Stimulated activated CD4-positive, alpha-beta T cell treated with anti-CD3 and anti-CD28 coated beads, Interleukin-15, amount 100 ng/mL, for 24 hours (primary cell): ENCODE measurements at places on chromosomes 5 and 9.

- DNase-seq = no peak
Observed at GRCh38 chr5:33303579-33304095, 137.1 kb upstream of the TARS1 start.

DNA sequence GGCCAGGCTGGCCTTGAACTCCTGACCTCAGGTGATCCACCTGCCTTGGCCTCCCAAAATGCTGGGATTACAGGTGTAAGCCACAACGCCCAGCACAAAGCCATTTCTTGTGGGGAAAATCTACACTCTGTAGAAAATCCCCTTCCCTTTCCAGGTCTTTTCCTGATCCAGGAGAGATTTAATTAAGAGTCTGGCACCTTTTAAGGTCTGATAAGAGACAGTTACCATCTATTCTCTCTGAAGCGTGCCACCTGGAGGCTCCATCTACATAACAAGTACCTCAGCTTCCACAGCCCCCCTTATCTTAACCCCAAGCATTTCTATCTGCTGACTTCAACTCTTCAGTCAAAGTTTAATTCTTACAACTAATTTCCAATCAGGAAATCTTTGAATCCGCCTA is 71.4 kb upstream of the CDK20 start:
- DNase-seq = no peak

GRCh38 chr5:9507974-9508373 is 37.9 kb downstream of the SEMA5A start:
- no peak for DNase-seq

DNA sequence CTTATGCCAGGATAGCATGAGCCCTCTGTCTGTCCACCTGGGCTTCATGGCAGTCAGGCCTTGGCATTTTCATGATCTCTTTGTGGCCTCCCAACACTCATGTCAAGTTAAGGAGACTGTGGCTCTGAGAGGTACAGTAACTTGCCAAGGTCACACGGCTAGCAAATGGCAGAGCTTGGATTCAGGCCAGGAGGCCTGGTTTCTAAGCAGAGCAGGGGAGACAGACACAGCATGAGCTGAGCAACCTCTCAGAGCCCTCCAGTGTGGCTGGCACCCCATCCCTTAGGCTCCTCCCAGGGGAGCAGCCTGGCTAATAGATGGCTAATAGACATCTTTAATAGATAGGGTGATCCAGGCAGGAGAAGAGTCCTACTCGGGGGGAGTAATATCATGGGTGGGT is 4.1 kb downstream of the SYNPO start:
- no peak for DNase-seq

DNA sequence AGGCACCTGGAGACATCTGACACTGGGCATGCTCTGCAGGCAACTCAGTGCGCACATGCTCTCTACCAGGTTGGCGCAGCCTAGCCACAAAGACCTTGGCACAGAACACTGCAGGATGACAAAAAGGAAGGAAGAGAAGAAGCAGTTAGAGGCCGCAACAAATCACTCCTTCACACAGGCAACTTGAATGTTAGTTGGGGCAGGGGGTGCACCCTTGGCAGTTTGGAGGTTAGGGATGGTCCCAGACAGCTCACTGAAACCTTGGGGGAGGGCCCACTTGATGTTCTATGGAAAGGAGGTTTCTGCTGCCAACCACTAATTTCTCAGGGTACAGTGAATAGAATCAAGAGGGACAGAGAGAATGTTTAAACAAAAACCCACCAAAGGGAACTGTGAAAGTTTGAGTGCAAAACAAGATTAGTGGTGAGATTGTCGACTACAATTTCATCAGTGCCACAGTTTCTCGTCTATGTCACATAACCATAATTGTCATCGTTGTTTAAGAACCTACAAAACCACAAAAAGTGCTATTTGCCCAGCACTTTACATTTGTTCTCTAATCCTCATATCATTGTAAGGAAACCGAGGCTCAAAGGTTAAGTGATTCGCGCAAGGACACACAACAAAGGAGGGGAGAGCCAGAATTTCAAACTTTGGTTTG is 48.7 kb downstream of the FBXW11 start:
- peak; percentile 81 for DNase-seq

GRCh38 chr5:41196197-41196596 is 17.1 kb downstream of the C6 start:
- no peak for DNase-seq

GRCh38 chr9:70874451-70874850 is 247.0 kb downstream of the TRPM3 start:
- DNase-seq = no peak

DNA sequence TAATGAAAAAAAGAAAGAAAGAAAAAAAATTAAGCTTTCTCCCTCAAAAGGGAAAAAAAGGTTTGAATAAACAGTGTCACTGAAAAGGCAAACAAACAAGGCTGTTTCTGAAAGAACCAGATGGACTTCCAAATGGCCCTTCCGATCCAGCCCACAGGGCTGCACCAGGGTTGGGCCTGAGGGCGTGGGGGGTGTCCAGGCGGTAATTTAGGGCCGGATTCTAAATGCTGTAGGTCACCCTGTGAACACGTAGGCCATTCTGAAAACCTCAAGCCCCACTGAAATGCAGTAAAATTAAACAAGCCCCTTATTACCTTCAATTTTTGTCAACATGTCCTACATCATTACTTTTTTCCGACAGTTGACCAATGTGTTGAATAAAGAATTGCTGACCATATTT is 132.1 kb downstream of the HSD17B3 start:
- no peak for DNase-seq

DNA sequence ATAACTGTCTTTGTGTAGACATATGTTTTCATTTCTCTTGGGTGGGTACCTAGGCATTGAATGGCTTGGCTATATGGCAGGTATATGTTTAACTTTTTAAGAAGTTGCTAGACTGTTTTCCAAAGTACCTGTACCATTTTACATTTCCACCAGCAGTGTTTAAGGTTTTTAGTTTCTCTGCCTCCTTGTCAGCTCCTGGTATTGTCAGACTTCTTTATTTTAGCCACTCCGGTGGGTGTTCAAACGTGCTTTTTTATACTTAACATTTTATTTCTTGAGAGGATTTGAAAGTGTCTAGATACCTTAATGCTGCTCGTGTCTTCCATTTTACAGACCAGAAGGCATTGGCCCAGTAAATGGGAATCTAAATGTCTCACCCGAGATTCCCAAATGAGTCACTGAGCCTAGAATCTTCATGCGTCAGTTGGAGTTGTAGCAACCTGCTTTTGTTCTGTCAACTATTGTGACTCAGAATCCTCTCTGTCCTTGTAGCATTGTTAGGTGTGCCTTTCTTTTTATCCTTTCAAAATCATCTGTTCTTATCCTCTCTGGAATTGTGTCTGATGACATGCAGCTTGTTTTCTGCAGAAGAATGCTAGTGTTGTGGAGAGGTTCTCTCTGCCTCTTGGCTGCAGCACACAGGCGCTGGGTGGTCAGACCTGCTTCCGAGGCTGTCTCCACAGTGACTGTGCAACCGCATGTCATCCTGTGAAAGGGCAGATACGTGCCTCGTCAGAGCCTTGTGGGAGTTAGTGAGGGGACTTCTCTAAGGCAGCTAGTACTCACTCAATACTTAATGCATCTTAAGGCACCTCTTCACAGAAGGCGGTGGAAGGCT is 291.8 kb downstream of the AOPEP start:
- DNase-seq = no peak

DNA sequence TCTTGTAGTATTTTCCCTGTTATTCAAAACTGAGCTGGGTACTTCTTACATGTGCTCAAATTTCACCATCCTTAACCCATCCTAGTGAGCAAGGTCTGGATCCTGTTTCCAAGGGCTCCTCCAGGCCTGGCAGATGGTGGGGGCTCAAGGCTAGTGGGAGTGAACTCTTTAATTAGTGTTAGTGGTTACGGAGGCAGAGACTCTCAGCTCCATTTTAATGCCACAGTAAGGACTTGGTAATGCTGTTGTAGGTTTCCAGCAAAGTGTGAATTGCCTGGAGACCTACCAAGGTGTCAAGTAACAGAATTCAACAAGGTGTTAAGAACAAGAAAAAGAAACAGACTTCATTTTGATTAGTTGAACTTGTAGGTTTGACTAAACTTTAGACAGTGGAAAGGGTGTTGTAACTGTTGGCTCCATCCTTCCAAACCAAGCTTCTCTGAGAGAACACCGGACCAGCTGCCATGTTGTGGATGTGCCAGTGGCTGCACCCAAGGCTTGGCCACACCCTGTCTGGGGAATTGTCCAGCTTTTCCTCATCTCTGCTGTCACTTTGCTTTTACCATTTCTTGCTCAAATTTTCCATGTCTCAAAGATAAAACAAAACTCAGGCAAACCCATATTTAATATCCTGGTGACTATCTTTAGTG is 98.7 kb downstream of the ADCY2 start:
- no peak for DNase-seq

DNA sequence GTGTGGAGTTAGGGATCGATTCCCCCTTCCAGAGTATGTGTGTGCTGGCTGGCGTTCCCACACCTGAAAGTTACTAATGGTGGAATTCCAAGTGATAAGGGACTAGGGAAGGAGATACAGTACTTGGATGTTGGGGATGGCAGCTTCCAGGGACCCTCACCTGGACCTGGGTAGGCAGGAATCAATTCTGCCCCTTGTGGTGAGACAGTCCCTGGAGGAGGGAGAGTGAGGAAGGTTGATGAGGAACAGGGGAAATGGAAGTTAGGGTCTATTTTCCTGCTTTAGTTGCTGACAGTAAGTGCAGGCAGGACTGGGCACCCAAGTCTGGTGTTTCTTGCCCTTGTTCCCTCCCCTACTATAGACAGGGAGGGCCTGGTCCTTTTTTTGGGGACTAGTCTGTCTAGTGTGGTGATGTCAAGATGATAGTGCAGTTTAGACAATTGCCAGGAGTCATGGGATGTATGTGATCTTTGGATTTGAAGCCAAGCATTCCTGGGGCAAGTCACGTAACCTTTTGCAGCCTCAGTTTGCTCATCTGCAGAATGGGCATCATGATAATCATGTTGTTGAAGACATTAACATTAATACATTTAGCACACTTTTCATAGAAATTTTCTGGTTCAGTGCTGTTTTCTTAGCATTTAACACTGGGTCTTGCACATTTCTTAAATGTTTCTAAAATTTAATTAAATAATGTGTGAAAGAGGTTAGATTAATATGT is 51.7 kb downstream of the DAB2IP start:
- no peak for DNase-seq

- no peak for DNase-seq
Observed at GRCh38 chr5:133830911-133831310, 137.5 kb downstream of the C5orf15 start.

DNA sequence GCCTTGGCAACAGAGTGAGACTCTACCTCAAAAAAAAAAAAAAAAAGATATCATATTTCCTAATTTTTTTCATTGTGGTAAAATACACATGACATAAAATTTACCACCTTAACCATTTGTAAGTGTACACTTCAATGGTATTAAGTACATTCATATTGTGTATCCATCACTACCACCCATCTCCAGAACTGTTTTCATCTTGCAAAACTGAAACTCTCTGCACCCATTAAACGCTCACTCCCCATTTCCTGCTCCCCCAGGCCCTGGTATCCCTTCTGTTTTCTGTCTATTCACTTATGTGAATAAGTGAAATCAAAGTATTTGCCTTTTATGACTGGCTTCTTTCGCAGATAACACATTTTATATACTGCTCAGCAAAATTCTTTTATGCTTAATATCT is 12.8 kb downstream of the LRRC8A start:
- DNase-seq = no peak

- no peak for DNase-seq
Observed at GRCh38 chr5:159749146-159749545, 167.1 kb upstream of the ADRA1B start.

DNA sequence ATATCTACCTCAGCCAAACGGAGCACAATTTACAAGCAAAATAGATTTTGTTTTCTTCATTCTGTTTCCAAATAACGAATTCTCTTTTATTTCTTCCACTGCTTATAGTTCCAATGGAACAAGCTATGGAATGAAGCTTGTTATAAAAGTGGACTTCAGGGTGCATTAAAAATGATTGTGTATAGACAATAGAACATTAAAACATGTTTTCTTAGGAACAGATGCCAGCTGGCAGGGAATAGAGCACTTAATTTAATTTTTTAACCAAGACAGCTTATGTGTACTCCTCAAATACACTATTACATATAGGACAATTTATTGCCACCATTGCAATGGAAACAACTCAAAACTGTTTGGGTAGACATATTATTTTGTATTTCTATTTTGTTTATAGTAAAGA is 860.1 kb upstream of the TYRP1 start:
- DNase-seq = no peak

- DNase-seq = no peak
Observed at GRCh38 chr5:90909101-90909503, 350.5 kb downstream of the ADGRV1 start.
